ENCODE measurements at places on chromosomes 1 and 21.

DNA sequence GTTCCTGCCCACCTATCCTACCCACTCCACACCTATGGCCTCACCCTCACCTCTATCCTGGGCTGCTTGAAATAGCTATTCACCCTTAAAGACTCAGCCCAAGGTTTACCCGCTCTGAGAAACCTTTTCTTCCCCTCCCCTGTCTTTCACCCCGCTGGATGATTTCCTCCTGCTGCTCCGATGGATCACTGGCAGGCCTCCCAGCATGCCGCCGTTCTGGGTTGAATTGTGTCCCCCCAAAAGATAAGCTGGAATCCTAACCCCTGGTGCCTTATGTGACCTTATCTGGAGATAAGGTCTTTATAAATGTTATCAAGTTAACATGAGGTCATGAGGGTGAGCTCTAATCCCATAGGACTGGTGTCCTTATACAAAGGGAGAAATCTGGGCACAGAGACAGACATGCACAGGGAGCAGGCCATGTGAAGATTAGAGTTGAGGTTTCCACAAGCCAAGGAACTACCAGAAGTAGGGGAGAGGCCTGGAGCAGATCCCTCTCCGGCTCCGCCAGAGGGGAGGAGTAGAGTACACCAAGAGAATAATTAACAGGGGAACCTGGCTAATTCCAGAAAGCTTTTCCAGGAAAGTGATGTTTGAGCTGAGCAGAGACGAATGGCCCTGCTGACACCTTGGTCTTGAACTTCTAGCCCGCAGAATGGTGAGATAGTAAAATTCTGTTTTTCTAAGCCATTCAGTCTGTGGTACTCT lies 110.0 kb upstream of the SERBP1 start:
- DNase-seq, result no peak

DNA sequence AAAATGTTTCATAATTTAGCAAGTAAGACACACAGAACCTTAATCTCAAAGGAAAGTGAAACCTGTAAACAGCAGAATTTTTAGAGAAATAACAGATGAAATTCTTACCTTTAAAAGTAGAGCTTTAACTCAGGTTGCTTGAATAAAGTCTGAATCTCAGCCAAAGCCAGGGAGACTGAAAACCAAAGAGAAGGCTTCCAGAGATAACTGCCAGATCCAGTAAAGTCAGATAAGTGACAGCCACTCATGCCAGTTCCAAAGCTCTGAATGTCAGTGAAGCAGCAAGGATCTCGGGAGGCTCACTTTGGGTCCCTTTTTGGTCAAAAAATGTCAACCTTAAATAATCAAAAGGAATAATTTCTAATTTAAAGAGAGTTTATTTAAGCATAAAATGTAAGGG lies 199.9 kb upstream of the CHRM3 start:
- DNase-seq, result no peak

DNA sequence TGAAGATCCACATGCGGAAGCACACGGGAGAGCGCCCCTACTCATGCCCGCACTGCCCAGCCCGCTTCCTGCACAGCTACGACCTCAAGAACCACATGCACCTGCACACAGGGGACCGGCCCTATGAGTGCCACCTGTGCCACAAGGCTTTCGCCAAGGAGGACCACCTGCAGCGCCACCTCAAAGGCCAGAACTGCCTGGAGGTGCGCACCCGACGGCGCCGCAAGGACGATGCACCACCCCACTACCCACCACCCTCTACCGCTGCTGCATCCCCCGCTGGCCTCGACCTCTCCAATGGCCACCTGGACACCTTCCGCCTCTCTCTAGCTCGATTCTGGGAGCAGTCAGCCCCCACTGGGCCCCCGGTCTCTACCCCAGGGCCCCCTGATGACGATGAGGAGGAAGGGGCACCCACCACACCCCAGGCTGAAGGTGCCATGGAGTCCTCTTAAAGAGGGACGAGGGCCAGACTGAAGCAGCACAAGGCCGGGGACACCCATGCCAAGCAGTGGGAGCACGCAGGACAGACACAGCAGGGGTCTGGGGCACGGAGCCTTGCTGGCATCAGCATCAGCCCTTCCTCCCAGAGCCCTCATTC lies 13.7 kb downstream of the ZBTB7B start:
- peak; percentile 59 for DNase-seq

- DNase-seq, result no peak
These were observed 205.5 kb downstream of the RPS6KC1 start for GRCh38 chr1:213256438-213257087.

DNA sequence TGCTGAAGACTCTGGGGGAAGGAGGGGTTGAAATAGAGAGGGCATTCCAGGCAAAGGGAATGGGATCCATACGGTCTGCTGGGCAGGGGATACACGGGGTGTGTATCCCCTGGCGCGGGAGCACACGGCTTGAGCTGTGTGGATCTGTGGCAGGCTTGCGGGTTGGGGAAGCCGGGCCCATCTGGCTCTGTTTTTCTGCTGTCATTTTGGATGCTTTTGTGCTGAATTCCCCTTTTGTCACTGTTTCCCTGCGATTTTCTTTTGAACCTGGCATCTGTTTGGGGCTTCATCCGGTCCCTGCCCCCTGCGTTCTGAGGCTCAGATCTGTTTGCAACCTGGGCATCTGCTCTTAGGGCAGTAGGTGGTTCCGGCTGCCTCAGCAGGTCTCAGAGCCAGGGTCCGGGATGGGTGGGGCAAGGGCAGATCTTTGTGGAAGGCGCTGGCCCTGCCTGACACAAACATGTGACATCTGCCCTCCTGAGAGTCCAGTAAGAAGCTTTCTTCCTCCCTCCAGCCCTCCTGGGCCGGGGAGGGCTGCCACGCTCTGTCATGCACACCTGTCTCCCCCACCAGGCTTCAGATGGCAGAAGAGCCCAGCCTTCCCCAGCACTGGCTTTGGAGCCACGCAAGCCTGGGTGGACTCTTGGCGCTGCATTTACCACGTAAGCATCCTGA lies 84.0 kb downstream of the IGSF21 start:
- DNase-seq, result no peak

- peak; percentile 81 for DNase-seq
These were observed at the start of gene RNF207 for GRCh38 chr1:6205849-6206519. TSS of gene RNF207 (plus strand) at chr1:6206119. CDS start at chr1:6206536, 417 bp downstream.

DNA sequence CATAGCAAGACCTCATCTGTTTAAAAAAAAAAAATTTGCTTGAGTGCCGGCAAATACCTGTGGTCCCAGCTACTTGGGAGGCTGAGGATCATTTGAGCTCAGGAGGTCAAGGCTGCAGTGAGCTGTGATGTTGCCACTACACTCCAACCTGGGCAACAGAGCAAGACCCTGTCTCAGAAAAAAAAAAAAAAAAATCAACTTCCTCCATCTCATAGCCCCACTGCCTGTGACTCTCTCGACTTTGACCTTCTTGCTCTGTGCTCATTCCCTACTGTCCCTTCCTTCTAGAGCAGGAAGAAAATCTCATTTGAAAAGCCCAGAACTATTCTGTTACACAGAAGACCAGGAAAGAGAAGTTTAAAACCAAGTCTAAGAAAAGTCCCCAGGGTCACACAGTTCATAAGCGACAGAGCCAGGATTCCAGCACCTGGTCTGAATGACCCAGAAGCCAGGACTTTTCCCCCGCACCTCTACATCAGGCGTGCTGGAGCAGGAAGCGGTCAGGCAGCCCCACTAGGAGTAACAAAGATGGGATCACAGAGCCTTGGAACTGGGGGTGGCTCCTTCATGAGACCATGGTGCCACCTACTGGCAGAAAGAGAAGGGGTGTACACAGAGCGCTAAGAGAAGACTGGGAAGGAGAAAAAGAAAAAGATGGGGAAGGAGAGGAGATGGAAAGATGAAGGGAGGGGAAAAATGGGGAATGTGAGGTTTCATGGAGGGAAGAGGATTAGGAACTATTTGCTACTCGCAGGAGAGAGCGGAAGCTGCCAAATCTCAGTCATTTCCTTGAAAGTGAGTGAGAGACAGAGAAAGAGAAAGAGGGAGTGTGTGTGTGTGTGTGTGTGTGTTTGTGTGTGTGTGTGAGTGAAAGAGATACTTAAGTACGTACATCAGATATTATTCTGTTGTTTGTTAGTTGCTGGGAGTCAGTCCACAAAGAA lies 3.1 kb upstream of the P3R3URF start:
- DNase-seq, result peak; percentile 87

DNA sequence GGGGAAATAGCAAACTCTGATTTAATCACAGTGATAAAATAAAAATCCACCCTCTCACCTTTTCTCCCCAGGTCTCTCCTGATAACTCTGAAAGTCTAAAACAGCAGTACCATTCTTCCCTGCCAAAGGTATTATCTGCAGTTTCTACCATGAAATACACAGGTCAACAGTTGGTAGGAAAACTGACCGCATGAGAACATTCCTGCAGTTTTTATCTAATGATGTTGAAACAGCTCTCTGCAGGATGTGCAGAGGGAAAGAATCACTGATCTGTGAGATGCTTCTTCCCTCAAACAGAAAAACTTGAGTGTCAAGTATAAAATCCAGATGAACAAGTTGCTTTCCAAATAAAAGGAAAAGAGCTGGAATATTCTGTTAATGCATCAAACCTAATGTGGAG lies 39.1 kb downstream of the KCNJ6 start:
- no peak for DNase-seq

- DNase-seq, result no peak
These were observed 88.8 kb downstream of the ST3GAL3 start for GRCh38 chr1:43796111-43796581.

GRCh38 chr1:117077267-117077666 lies 17.1 kb downstream of the TTF2 start:
- DNase-seq, result no peak

- DNase-seq, result peak; percentile 46
These were observed 927 bp downstream of the UAP1 start for GRCh38 chr1:162562470-162562828.
